ENCODE measurements at places on chromosomes 3 and 15.

DNA sequence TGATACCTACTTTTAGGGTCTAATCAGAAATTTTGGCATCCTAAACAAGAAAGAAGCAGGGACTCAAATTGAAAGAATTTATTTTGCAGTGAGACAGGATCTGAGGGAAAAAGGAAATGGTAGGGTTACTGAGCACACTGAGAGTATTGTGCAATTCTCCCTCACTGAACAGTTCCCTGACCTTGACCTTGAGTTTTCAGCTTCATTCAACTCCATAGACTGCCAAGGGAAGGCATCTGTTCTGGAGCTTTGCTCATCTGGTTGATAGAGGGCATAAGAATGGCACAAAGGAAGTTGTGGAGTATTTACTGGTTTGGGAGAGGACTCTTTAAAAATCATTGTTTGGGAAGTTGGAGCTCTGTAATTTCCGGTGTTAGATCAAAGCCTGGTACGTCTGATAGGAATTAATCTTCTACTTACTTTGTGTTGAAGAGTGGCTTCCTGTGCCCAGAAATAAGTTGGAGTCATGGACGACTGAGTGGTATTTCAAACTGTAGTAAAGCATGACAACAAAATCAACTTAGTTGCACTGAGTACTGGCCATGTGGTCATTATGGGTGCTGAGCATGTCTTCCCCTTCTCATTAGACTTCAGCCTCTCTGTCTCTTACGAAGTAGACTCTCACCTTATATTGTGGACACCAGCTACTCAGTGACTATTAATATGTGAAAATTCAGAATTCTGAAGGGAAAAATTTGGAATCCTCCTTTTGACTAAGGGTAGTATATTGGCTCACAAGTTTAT is 40.8 kb downstream of the CLDN1 start:
- no peak for DNase-seq

- no peak for DNase-seq
Measured at GRCh38 chr3:69944931-69945493, 54.5 kb upstream of the SAMMSON start.

GRCh38 chr15:40877694-40878093 is 3.7 kb upstream of the RHOV start:
- no peak for DNase-seq

GRCh38 chr3:25658836-25659235 is 5.9 kb downstream of the TOP2B start:
- DNase-seq, result no peak

- DNase-seq, result no peak
Measured at GRCh38 chr3:8845641-8846040, 76.2 kb upstream of the OXTR start.

DNA sequence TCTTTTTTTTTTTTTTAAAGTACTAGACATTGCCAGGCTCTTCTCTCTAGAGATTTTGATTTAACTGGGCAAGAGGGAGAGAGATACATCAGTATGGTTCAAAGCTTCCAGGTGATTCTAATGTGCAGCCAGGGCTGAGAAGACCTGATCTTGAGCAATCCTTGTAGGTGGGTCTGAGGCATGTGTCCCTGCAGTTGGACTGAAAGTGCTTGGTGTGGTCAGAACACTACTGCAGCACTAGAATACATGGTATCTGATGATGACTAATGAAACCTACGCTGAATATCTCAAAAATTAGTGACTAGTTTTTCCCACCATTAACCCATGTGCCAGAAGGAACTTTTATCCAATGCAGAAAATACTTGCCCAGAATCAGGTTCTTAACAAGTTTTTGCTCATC is 34.4 kb upstream of the MYO5C start:
- DNase-seq, result no peak

GRCh38 chr15:61295239-61295638 is 66.1 kb upstream of the RORA start:
- DNase-seq, result no peak

DNA sequence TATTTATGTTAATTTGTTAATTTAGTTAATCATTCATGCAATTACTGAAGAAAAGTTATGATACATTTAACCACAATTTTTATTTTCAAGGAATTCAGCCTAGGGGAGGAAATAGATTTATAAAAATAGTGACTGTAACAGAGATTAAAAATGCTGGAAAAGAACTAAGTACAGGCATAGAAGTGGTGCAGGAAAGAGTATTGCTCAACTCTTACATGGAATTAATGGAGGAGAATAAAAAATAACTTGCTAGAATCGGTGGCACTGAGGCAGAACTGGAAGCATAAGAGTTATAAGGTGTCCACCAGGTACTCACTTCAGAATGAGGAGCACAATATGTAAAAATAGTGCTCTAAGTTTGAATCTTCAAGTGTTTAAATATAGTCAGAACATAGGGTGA is 13.5 kb upstream of the OR5AC2 start:
- no peak for DNase-seq

DNA sequence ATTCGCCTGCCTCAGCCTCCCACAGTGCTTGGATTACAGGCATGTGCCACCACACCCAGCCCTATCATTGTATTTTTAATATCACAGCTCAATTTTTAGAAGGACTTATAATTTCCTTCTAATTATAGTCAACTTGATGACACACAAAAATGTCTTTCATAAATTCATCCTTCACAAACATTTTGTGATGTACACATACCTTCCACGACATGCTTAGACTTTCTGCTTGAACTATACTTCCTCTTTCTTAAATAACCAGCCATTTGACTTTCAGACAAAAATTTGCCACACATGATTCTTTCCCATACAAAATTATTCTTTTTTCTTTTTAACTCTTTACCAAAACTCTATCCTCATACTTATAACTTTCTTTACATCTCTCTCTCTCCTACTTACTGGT is 48.4 kb upstream of the CCK start:
- no peak for DNase-seq

GRCh38 chr3:177451864-177452830 is 254.9 kb upstream of the TBL1XR1 start:
- no peak for DNase-seq

- DNase-seq, result no peak
Measured at GRCh38 chr3:87006844-87007439, 16.0 kb upstream of the VGLL3 start.

DNA sequence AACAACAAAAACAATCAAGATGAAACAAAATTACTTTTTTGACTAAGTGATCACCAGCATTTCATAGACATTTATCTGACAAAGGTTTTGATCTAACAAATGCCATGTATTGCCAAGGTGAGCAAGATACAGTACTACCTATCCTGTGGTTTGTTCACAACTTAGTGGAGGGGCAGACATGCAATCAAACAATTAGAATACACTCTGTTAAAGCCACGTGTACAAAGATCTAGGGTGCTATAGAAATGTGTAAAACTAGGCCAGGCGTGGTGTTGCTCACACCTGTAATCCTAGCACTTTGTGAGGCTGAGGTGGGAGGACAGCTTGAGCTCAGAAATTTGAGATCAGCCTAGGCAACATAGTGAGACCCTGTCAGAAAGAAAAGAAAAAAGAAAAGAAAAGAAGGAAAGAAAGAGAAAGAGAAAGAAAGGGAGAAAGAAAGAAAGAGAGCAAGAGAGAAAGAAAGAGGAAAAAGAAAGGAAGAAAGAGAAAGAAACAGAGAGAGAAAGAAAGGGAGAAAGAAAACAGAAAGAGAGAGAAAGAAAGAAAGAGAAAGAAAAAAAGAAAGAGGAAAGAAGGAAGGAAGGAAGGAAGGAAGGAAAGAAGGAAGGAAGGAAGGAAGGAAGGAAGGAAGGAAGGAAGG is 1.4 kb upstream of the TRIM69 start:
- DNase-seq, result no peak

GRCh38 chr3:126454437-126455198 is 21.1 kb downstream of the ZXDC start:
- no peak for DNase-seq

GRCh38 chr3:196168808-196169391 is 42.3 kb downstream of the ZDHHC19 start:
- DNase-seq, result no peak

- no peak for DNase-seq
Measured at GRCh38 chr3:146625186-146625775, 20.1 kb upstream of the PLSCR5 start.
